Omental fat pad (tissue), 4 donors: ENCODE measurements at places on chromosomes 5 and 9.

GRCh38 chr5:149576021-149576420, 5.3 kb upstream of the ARHGEF37 start:
- DNase-seq = no peak

GRCh38 chr9:19163631-19164030, 36.3 kb upstream of the PLIN2 start:
- no peak for DNase-seq

DNA sequence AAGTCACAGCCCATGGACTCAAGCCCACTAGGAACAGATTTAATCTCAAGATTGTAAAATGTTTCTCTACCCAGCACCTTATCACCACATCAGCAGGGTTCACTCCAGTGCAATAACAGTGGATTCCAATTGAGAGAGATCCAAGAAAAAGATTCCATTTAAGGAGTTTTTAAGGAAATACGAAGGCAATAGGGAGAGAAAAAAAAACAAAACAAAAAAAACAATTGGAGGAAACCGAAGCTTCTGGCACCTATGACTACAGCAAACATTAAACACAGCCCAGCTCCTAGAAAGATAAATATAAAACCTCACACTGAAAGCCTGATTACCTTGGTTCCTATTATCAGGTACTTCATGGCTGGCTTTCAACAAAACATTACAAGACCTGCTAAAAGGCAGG, 192.7 kb downstream of the DAB2IP start:
- DNase-seq = no peak

DNA sequence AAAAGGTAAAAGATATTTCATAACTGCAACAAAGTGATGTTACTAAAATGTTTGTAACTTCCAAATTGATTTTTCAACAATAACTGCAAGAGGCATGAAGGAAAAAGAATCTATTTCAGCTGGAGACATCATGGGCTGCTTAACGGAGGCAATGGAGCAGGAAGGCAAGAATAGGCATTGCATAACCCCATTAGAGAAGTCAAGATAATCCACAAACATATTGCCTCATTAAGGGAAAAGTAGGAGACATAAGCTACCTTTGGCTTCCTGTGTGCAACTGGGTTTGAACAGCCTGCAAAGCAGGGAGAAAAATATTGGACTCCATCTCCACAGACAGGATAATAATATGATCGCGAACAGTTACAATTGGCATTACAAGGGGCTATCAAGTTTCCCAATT, 46.7 kb downstream of the SLCO4C1 start:
- DNase-seq = no peak

DNA sequence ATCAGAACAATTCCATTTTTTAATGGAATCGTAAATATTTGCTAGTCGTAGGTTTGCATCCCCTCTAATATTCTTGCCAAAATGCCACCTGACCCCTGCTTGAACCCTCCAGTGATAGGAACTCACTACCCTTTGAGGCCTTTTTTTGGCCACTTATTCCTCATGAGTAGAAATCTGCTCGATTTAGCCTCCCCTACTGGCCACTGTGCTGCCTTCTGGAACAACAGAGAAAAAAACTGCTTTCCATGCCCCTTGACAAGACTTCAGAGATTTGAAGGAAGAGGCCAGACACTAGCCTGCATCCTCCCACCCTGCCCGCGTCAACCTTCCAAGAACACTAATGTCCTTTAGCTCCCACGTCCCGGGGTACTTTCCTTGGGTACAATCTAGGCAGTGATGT, 4.1 kb downstream of the CCDC69 start:
- no peak for DNase-seq

DNA sequence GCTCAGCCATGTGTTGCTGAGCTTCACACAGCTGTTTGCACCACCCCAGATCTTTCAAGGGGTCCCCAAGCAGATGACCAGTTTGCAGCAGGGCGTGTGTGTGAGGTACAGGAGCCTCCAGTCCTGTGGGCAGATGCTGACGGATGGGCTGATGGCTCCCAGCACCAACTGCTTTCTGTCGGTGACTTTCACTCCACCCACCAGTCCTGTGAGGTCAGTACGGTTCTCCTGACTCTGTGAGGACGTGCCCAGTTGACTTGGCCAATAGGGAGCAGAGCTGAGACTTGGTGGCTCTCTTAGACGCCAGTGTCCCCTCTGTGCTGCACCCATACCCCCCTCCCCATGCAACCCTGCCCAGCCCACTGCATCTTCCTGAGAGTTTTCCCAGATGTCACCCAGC, 19.7 kb downstream of the COL5A1 start:
- DNase-seq = no peak

GRCh38 chr9:34328500-34328986, 525 bp downstream of the KIF24 start:
- no peak for DNase-seq

DNA sequence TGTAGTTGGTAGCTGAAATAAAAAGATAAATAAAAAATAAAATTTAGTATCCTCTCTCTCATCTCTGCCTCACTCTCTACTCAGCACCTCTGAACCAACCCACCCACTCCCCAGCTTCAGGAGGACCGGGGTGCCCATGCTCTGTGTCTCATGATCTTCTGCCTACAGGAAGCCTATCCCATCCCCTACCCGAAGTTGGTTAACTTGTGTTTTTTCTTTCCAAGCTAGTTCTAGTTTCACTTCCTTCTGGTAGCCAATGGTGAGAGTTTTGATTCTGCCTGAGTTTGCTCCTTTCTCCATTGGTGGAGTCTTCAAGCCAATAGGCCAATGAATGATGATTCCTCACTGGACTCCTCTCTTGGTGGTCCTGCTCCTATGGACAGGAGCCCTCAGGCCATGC, 32.1 kb downstream of the SNX24 start:
- DNase-seq = no peak

- DNase-seq = no peak
Observed at GRCh38 chr5:111194925-111195324, 29.3 kb upstream of the CAMK4 start.

DNA sequence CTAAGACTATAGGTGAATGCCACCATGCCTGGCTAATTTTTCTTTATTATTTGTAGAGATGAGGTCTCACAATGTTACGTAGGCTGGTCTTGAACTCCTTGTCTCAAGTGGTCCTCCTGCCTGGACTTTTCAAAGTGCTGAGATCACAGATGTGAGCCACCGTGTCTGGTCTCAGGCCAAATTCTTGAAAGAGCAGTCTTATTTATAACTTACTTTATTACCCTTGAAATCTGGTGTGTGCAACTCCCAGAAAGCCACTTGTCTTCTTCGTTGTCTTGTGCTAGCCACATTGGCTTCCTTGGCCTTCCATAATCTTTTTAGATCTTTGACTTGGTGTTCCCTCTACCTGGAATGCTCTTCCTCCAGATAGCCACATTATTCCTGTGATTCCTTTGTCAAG, 50.1 kb downstream of the CTNNA1 start:
- DNase-seq = no peak

GRCh38 chr5:37842048-37842447, 2.2 kb upstream of the GDNF start:
- no peak for DNase-seq

- DNase-seq = no peak
Observed at GRCh38 chr9:22079873-22080341, 70.8 kb upstream of the CDKN2B start.

- no peak for DNase-seq
Observed at GRCh38 chr5:169767938-169768337, 130.9 kb downstream of the DOCK2 start.

DNA sequence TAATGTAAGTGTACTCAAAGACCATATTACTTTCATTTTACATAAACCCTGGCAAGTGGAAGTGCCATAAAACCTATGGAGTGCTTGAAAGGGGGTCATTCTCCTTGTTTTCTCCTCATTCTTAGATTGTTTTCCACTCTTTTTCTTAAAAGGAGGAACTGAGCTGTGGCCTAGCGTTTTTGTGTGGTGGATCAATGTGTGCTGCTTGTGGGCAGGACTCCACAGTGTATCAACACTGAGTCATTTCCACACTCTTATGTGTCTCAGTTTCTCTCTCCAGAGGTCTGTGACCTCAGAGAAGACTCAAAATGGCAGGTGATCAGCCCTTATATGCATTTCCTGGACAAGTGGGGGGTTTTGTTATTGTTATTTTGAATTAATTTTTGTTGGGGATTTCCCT, 516.1 kb upstream of the CDH10 start:
- DNase-seq = no peak

DNA sequence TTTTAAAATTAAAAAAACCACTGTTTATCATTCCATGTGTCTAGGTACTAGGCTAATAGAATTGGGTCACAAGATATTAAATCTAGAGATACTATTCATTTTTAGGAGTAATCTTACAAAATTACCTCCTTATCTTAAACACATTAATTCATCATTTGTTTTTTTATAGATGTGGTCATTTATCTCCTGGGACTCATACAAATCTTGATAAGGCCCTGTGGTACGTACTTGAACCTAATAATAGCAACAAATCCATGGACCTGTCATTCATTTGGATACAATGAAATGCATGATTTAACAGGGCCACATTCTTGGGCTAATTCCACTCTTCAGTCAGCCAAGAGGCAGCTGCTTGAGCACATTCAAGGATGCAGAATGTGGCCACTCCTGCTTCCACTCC, 66.4 kb upstream of the MARCHF11 start:
- DNase-seq = no peak

DNA sequence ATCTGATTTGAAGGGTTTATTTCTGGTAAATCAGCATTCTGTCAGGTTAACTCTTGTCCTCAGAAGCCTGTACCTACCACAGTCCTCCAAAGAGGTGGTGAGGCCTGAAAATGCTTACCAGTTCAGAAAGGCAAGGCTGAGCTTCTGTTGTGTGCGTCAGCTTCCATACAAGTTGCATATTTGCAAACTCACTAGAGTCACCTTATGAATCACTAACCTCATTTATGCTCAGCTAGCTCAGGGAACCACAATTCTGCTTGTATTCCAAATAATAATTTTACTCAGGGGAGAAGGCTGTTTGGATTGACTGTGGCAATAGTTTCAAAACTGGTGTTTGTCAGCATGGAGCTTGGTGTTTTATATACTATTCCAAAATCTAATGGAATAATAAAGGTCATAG, 355.1 kb upstream of the RFX3 start:
- DNase-seq = no peak

GRCh38 chr9:385818-386398, 171.2 kb downstream of the DOCK8 start:
- no peak for DNase-seq

GRCh38 chr5:6723816-6724300, 10.6 kb downstream of the TENT4A start:
- no peak for DNase-seq

- DNase-seq = no peak
Observed at GRCh38 chr5:31372124-31372523, 159.8 kb downstream of the DROSHA start.

GRCh38 chr9:71349218-71349617, 227.8 kb upstream of the TRPM3 start:
- no peak for DNase-seq

- no peak for DNase-seq
Observed at GRCh38 chr5:176754376-176754973, 55.9 kb upstream of the UNC5A start.

- DNase-seq = no peak
Observed at GRCh38 chr5:172506921-172507320, 52.6 kb upstream of the SH3PXD2B start.

GRCh38 chr9:92657296-92658094, 12.4 kb downstream of the IPPK start:
- no peak for DNase-seq
